ENCODE measurements at places on chromosomes 5 and 9.
A peak's percentile ranks its signal among the peaks of the same experiment; 100 is the strongest.

DNA sequence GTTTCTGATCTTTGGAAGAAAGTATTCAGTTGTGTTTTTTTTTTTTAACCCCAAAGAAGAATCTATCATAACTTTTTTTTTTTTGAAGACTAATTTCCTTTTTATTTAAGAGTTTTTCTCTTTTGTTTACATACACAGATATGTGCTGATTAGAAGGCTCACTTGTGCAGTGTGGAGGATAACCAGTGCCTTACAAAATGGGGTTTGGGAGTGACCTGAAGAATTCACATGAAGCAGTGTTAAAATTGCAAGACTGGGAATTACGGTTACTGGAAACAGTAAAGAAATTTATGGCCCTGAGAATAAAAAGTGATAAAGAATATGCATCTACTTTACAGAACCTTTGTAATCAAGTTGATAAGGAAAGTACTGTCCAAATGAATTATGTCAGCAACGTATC, 50.3 kb downstream of the FER start:
- H3K27me3 ChIP-seq: no peaks in the 10 kb centered on the region
- no peak for DNase-seq
- H3K27ac ChIP-seq: no peak overlapping the region
- H3K4me3 ChIP-seq: no peak overlapping the region

GRCh38 chr5:81044868-81045267, 84.7 kb downstream of the RASGRF2 start:
- H3K27ac ChIP-seq: no peak overlapping the region
- H3K36me3 ChIP-seq: no peaks in the 10 kb centered on the region
- DNase-seq: no peak
- H3K27me3 ChIP-seq: no peaks in the 10 kb centered on the region
- no peak overlapping the region for H3K4me3 ChIP-seq
- H3K4me1 ChIP-seq: no peaks in the 10 kb centered on the region

DNA sequence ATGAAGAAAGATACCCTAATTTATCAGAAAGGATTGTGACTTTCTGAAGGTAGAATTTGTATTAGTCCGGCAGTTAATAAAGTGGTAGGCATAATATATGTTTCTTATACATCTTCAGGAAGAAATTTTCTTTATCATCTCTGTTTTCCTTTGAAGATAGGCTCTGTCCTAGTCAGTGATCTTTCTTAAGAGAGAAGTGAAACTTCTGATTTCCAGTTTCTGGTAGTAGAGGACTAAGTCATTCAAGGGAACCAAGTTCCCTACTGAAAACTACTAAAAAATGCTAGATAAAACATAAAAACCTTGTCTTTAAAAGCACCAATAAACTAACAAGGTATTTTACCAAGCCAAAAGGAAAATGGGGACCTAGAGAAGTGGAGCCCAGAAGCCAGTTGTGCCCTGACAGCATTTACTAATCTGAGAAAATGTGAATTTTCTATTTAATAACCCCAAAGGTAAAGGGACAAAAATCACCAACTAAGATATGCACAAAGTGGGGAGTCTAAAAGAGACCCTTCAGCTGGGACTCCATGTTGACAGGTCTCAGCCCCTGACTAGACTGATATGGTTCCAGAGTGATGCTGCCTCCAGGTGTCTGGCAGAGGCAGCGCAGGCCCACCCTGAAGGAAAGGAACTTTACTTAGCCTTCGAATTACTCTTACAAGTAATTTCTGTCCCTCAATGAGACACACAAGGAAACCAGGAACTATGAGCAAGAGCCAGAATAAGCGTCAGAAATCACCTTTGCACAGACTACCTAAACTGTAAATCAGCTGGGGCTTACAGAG, 72.7 kb downstream of the FAM78A start:
- H3K4me3 ChIP-seq: no peak overlapping the region
- DNase-seq: no peak
- no peak overlapping the region for H3K27ac ChIP-seq
- H3K4me1 ChIP-seq: peaks cover 9% of the 10 kb centered on the region
- H3K27me3 ChIP-seq: no peaks in the 10 kb centered on the region
- 0 out of 2 replicates have a peak, but pooled peaks cover 8% of the 10 kb centered on the region for H3K36me3 ChIP-seq

DNA sequence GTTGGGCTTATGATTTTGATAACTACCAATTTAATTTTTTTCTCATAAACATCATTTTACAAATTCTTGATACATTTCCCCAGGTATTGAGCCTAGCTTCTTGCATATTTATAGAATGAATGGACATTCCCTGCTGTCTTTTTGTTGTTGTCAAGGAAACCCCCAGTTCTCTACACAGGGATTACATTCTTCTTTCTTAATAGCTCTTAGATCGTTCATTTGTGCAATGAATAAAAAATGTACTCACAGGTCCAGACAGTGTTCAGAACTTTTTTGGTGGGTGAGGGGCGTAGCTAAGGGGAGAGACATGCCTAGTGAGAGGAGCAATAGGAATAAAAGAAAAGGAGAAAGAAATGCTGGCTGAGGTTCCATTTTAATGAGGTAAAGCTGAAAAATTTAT, 58.6 kb downstream of the VCAN start:
- no peak overlapping the region for H3K27ac ChIP-seq
- no peaks in the 10 kb centered on the region for H3K27me3 ChIP-seq
- H3K36me3 ChIP-seq: no peaks in the 10 kb centered on the region
- H3K4me3 ChIP-seq: no peak overlapping the region
- no peaks in the 10 kb centered on the region for H3K4me1 ChIP-seq
- no peak for DNase-seq

GRCh38 chr5:107319901-107320300, 350.8 kb downstream of the EFNA5 start:
- H3K4me3 ChIP-seq: no peak overlapping the region
- H3K27me3 ChIP-seq: no peaks in the 10 kb centered on the region
- DNase-seq: no peak
- H3K36me3 ChIP-seq: no peaks in the 10 kb centered on the region

GRCh38 chr5:179699616-179700237, 960 bp downstream of the CANX start:
- peak; percentile 38 for DNase-seq
- peak overlapping the region; percentile 92 for H3K4me3 ChIP-seq
- H3K4me1 ChIP-seq: 0 out of 2 replicates have a peak, but pooled peaks cover 4% of the 10 kb centered on the region
- H3K27ac ChIP-seq: peak overlapping the region; percentile 79
- no peaks in the 10 kb centered on the region for H3K27me3 ChIP-seq
- H3K36me3 ChIP-seq: peaks cover 9% of the 10 kb centered on the region

DNA sequence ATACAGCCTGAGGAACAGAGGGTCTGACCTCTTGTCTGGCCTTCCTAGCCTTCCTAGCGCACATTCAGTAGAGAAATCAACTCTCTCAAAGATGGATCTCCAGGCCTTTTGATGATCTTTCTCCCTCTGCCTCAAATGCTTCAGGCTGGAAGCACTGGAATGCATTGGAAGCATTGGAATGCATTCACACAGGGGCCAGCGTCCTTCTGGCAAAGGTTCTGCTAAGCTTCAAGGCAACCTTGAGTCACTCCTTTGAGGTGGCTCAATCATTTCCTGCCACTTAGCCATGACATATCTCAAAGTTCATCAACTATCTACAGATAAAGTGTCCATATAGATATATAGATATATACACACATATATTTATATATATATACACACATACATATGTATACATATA, 42.9 kb downstream of the OR2K2 start:
- no peak for DNase-seq
- H3K4me3 ChIP-seq: no peak overlapping the region
- no peak overlapping the region for H3K27ac ChIP-seq
- no peaks in the 10 kb centered on the region for H3K27me3 ChIP-seq

GRCh38 chr5:54296386-54296785, 14.0 kb downstream of the ARL15 start:
- no peaks in the 10 kb centered on the region for H3K27me3 ChIP-seq
- H3K4me3 ChIP-seq: no peak overlapping the region
- no peaks in the 10 kb centered on the region for H3K36me3 ChIP-seq
- DNase-seq: no peak
- H3K27ac ChIP-seq: no peak overlapping the region

- H3K36me3 ChIP-seq: no peaks in the 10 kb centered on the region
- H3K4me3 ChIP-seq: no peak overlapping the region
- H3K27ac ChIP-seq: no peak overlapping the region
- H3K27me3 ChIP-seq: no peaks in the 10 kb centered on the region
- DNase-seq: no peak
- peaks cover 13% of the 10 kb centered on the region for H3K4me1 ChIP-seq
Observed at GRCh38 chr9:107043886-107044285, 180.9 kb downstream of the ZNF462 start.

DNA sequence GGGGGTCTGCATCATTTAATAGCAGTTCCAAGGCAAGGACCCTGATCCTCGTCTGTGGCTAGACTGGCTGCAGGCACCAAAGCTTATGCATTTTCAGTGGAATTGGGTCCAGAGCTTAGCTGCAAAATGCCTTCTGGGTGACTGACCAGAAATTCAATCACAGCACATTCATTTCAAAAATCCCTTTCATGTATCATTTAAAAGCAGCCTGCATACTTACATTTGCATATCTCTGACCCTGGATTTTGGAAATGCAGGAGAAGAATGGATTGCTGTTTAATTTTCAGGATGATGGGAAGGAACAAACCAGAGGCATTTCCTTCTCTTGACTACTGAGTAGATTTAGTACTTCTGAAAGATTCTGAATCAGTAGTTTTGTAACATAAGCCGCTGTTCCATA, 122.8 kb downstream of the PPP2R2B start:
- no peaks in the 10 kb centered on the region for H3K27me3 ChIP-seq
- H3K4me3 ChIP-seq: no peak overlapping the region
- DNase-seq: no peak
- H3K36me3 ChIP-seq: no peaks in the 10 kb centered on the region

GRCh38 chr5:137199966-137200365, 299.2 kb downstream of the SPOCK1 start:
- H3K36me3 ChIP-seq: no peaks in the 10 kb centered on the region
- H3K4me1 ChIP-seq: no peaks in the 10 kb centered on the region
- no peaks in the 10 kb centered on the region for H3K27me3 ChIP-seq
- no peak for DNase-seq
- no peak overlapping the region for H3K27ac ChIP-seq
- no peak overlapping the region for H3K4me3 ChIP-seq

DNA sequence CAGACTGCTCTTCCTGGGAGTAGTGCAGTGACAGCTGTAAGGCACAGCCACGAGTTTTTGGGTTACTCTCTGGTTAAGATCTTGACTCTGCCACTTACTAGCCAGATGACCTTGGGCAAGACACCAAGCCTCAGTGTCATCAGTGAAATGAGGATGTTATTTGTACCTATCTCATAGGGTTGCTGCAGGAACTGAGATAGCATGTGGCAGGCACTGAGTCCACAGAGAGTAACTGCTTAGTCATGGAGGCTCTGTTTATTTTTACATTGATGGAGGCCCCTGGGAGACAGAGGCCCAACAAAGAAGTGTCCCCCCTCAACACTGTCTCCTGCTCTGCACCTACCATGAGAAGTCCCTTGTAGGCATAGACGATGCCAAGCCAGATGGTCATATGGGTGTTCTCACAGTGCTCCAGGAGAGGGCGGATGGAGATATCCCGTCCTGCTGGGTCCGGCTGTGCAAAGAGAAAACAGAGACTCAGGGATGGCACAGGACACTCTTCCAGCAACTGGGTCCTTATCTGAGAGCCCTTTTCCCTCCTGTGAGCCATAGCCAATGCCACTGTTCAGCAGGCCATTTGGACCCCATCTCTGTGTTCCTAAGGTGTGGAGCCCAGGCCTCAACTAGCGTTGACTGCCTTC, 55.4 kb upstream of the TBC1D2 start:
- H3K4me1 ChIP-seq: no peaks in the 10 kb centered on the region
- no peak overlapping the region for H3K4me3 ChIP-seq
- no peaks in the 10 kb centered on the region for H3K36me3 ChIP-seq

DNA sequence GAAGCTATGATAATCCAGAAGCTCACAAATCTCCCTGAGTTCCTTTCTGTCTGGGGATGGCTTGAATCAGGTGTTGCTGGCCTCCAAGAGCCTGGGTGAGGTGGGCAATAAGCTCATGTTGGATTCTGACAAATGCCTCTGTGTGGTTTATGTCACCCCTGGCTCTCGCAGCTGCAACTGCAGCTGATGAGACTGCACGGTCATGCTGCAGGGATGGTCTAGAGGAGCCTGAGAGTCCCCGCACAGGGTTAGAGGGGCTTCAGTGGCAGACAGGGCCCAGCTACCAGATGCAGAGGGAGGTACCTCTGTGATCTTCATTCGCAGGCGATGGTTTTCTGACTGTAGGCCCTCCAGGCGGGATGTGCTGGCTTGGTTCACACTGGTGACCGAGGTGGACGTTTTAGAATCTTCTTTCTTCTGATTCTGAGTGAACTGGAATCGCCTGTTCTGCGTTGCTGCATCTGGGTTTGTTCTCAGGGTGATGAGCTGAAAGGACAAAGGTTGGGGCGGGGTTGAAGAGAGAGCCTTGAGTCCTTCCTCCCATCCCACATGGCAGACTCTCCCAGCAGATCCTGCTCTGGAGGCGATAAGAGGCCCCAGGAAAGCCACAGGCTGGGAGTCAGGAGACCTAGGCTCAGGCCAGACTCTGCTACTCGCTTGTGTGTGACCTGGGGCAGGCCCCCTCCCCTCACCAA, 47.6 kb upstream of the TBC1D2 start:
- no peak overlapping the region for H3K27ac ChIP-seq
- no peaks in the 10 kb centered on the region for H3K36me3 ChIP-seq
- H3K4me3 ChIP-seq: no peak overlapping the region
- no peaks in the 10 kb centered on the region for H3K4me1 ChIP-seq

- H3K4me3 ChIP-seq: no peak overlapping the region
- no peaks in the 10 kb centered on the region for H3K27me3 ChIP-seq
- H3K36me3 ChIP-seq: no peaks in the 10 kb centered on the region
- DNase-seq: no peak
- H3K4me1 ChIP-seq: no peaks in the 10 kb centered on the region
- H3K27ac ChIP-seq: no peak overlapping the region
Observed at GRCh38 chr9:90105773-90106172, 501.0 kb downstream of the GADD45G start.

- 0 out of 2 replicates have a peak overlapping the region, but pooled peaks have one; percentile 9 for H3K4me3 ChIP-seq
- H3K36me3 ChIP-seq: no peaks in the 10 kb centered on the region
- peaks cover 22% of the 10 kb centered on the region for H3K4me1 ChIP-seq
- DNase-seq: peak; percentile 44
- peak overlapping the region; percentile 66 for H3K27ac ChIP-seq
Observed at GRCh38 chr9:99244344-99245260, 22.5 kb downstream of the SEC61B start.

GRCh38 chr5:69167493-69167855, 524 bp downstream of the CCNB1 start:
- H3K27ac ChIP-seq: peak overlapping the region; percentile 67
- peak overlapping the region; percentile 83 for H3K4me3 ChIP-seq
- peaks cover 11% of the 10 kb centered on the region for H3K4me1 ChIP-seq
- DNase-seq: peak; percentile 18
- H3K27me3 ChIP-seq: no peaks in the 10 kb centered on the region
- H3K36me3 ChIP-seq: peaks cover 9% of the 10 kb centered on the region

DNA sequence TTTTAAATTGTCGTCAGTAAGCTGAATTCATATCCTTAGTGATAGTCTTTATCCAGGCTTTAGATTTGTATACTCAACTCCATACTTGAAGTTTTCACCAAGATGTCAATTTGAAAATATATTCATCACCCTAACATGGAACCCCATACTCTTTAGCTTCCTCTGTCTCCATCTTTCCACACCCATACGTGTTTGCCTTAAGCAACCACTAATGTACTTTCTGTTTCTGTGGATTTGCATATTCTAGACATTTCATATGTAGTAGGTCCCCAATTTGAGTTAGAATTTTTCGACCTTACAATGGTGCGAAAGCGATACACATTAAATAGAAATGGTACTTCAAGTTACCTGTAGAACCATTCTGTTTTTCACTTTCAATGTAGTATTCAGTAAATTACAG, 65.2 kb downstream of the NSD1 start:
- no peak for DNase-seq
- peaks cover 11% of the 10 kb centered on the region for H3K4me1 ChIP-seq
- H3K27ac ChIP-seq: no peak overlapping the region
- H3K36me3 ChIP-seq: no peaks in the 10 kb centered on the region

GRCh38 chr9:80375477-80375876, 803.7 kb downstream of the TLE4 start:
- no peak overlapping the region for H3K27ac ChIP-seq
- H3K4me3 ChIP-seq: no peak overlapping the region
- no peak for DNase-seq
- no peaks in the 10 kb centered on the region for H3K27me3 ChIP-seq
